IMR-90 (cell line): ENCODE measurements at places on chromosomes 7 and 10.
A peak's percentile ranks its signal among the peaks of the same experiment; 100 is the strongest.

DNA sequence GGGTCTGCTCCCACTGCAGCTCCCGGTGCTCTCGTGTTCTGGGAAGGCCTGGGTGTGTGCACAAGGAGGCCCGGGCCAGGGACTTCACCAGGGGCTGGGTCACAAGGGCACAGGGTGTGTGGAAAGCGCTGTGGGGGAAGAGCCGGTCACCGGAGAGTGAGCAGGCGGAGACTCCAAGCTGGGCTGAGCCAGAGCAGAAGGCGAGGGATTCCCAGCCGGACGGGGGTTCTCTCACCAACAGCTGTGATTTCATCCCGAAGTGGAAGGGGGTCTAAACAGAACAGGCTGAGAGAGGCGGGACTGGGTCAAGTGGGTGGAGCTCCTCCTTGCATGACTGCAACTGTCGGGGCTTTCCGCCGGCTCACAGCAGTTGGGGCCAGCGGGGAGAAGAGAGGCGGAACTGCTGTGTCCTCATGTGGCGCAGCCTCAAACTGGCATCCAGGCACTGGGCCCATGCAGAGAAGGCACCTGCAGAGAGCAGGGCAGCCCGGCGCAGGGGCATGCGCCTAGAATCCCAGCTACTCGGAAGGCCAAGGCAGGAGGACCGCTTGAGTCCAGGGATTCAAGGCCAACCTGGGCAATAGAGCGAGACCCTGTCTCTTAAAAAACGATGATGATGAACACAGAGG lies 7.6 kb upstream of the ORAI2 start:
- no peaks in the 10 kb centered on the region for H3K4me1 ChIP-seq
- no peak overlapping the region for H3K27ac ChIP-seq
- H3K36me3 ChIP-seq = peaks cover 38% of the 10 kb centered on the region
- no peak for DNase-seq

GRCh38 chr7:106064771-106065574 lies 47.1 kb downstream of the SYPL1 start:
- no peak overlapping the region for H3K4me3 ChIP-seq
- no peaks in the 10 kb centered on the region for H3K36me3 ChIP-seq
- no peaks in the 10 kb centered on the region for H3K27me3 ChIP-seq
- DNase-seq = peak; percentile 88

DNA sequence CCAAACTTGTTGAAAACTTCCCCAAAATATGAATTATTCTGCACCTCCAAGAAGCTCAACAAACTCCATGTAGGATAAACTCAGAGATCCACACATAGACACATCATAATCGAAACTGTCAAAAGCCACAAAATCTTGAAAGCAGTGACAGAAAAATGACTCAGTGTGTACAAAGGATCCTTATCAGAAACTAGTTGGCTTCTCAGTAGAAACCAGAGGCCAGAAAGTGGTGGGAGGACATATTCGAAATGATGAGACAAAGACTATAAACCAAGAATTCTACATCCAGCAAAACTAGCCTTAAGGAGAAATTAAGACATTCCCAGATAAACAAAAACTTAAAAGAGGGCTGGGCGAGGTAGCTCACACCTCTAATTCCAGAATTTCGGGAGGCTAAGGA lies 38.5 kb downstream of the MCMBP start:
- peaks cover 51% of the 10 kb centered on the region for H3K36me3 ChIP-seq
- no peak overlapping the region for H3K27ac ChIP-seq
- H3K27me3 ChIP-seq = no peaks in the 10 kb centered on the region
- no peak overlapping the region for H3K4me3 ChIP-seq
- DNase-seq = no peak

- H3K27ac ChIP-seq = no peak overlapping the region
- no peaks in the 10 kb centered on the region for H3K36me3 ChIP-seq
- H3K27me3 ChIP-seq = no peaks in the 10 kb centered on the region
- DNase-seq = no peak
- H3K4me3 ChIP-seq = no peak overlapping the region
Observed at GRCh38 chr7:125934955-125935354, 1005.3 kb upstream of the POT1 start.

GRCh38 chr10:7512487-7512886 lies 101.7 kb upstream of the SFMBT2 start:
- no peaks in the 10 kb centered on the region for H3K36me3 ChIP-seq
- peaks cover 2% of the 10 kb centered on the region; the same call in 1 of the 2 replicates for H3K27me3 ChIP-seq
- H3K27ac ChIP-seq = no peak overlapping the region
- no peaks in the 10 kb centered on the region for H3K4me1 ChIP-seq
- DNase-seq = no peak

DNA sequence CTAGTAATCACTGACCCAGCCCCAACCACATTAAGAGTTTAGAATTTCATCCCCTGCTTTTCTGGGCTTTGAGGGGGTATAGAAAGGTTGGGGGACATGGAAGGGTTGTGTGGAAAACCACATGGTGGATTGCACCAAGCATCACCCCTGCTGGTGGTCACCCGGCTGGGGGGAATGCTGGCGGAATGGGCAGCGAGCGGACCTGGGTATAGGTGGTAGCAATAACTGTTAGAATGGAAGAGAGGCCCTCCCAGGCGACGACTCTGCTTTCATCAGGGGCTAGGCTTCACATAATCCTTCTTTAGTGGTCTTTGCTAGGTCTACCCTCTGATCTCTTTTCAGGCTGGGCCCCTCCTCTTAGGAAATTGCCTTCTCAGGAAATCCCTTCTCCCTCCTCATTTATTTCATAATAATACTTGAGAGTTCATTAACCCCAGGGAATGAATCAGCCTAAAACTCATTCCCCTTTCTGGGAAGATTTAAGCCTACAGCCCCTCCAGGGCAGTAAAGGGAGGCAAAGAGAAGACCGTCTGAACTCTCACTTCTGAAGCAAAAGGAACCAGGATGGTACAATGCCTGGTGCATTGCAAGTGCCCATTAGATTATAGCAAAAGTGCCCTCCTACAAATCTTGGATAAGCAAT lies 90.7 kb upstream of the LEP start:
- no peaks in the 10 kb centered on the region for H3K36me3 ChIP-seq
- H3K4me3 ChIP-seq = no peak overlapping the region
- DNase-seq = no peak
- peaks cover 49% of the 10 kb centered on the region for H3K27me3 ChIP-seq
- no peaks in the 10 kb centered on the region for H3K4me1 ChIP-seq
- no peak overlapping the region for H3K27ac ChIP-seq

DNA sequence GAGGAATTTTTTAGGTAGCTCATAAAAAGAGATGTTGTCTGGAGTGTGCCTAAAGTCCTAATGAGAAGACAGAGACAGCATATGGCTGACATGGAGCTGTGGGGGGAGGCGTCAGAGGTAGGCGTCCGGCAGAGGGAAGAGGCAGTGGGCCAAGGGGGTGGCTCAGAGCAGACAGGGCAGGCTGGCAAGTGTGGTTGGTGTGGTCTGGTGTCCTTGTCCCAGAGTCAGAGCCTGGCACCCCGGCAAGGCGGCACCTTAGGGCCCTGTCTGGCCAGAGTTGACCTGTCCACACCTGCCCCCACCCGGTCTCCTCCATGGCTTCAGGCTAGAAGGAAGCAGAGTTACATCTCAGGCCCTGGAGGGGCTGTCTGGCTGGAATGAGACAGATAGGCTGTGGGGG lies 220.3 kb upstream of the ZNF32 start:
- peak overlapping the region; percentile 87 for H3K27ac ChIP-seq
- DNase-seq = no peak
- no peak overlapping the region for H3K4me3 ChIP-seq

DNA sequence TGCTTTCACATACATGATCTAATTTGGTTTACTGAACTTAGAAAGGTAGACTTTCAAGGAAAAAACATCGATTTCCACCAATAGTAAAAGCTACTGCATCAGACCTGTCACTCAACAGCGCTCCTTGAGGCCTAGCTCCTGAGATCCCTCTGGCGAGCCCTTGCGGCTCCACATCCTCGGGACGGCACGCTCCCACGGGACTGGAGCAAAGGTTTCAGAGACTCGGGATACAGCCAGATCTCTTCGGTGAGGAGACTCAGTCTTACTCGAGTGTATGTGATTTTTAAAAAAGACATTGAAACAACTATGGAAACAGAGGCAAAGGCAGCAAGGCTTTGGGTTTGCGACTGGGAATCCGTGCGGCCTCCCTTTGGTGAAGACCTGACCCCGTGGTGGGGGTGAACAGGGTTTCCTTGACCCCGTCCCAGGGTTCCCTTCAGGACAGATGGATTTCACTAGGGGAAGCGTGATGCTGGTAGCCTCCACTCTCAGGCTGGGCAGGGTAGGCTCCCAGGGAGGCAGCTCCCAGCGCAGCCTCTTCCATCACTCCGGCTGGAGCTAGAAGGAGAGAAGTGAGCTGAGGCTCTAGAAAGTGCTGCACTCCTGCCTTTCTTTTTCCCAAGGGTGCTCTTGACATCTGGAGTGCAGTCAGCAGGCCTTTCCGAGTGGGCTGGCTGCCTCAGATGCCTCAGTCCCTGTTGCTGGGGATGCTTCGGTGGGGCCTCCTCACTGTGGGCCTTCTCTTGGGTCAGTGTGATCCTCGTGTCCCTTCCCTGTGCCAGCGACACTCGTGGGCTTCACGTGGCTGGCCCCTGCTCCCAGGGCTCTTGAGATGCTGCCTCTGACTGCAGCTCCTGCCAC lies 5.8 kb upstream of the ATP6V0E2 start:
- H3K36me3 ChIP-seq = peaks cover 19% of the 10 kb centered on the region
- no peak overlapping the region for H3K27ac ChIP-seq
- no peak overlapping the region for H3K4me3 ChIP-seq

DNA sequence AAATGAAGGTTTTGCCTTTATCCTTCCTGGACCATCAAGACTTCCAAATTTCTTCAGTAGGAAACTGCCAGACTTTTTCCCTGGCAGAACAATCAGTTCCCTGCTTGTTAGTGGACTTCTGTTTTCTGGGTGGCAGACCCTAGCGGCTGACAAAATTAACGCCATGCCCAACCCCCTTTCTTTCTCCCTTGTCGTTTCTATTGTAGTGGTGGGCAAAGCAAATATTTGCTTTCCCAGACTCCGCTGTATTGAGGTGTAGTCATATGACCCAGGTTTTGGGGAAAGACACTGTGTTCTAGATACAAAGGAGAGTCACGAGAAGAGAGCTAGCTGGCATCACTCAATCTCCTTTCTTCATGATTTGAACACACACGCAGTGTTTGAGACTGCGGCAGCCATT lies 7.7 kb downstream of the PON2 start:
- H3K36me3 ChIP-seq = peaks cover 5% of the 10 kb centered on the region
- no peak for DNase-seq
- no peaks in the 10 kb centered on the region; the same call in 1 of the 2 replicates for H3K4me1 ChIP-seq
- H3K27me3 ChIP-seq = no peaks in the 10 kb centered on the region

DNA sequence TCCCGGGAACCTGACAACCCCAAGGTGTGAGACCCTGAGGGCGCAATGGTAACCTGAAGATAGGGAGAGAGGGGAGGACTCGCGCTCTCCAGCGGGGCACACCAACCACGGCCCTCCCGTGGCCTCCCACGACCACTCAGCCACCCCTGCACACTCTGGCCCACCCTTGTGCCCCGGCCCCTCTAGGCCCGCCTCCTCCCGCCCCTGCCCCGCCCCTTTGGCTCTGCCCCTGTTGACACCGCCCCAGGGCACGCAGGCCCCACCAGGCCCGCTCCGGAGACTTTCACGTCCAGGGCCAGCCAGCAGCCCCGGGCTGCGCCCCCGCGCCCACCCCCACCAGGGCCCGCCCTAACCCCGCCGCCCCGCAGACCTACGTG lies 10.9 kb downstream of the ATG9B start:
- peaks cover 10% of the 10 kb centered on the region; the same call in 1 of the 2 replicates for H3K4me1 ChIP-seq
- DNase-seq = no peak
- H3K36me3 ChIP-seq = no peaks in the 10 kb centered on the region
- no peak overlapping the region for H3K4me3 ChIP-seq
- H3K27me3 ChIP-seq = peaks cover 24% of the 10 kb centered on the region
- H3K27ac ChIP-seq = no peak overlapping the region

- H3K4me3 ChIP-seq = no peak overlapping the region
- no peak for DNase-seq
- no peaks in the 10 kb centered on the region for H3K36me3 ChIP-seq
- peaks cover 13% of the 10 kb centered on the region for H3K4me1 ChIP-seq
Observed at GRCh38 chr10:122304054-122304579, 33.0 kb downstream of the BTBD16 start.

GRCh38 chr7:19101909-19102308 lies 15.5 kb downstream of the TWIST1 start:
- no peaks in the 10 kb centered on the region for H3K4me1 ChIP-seq
- no peak overlapping the region for H3K4me3 ChIP-seq
- no peaks in the 10 kb centered on the region for H3K36me3 ChIP-seq
- no peaks in the 10 kb centered on the region for H3K27me3 ChIP-seq
- no peak overlapping the region for H3K27ac ChIP-seq
- DNase-seq = no peak

DNA sequence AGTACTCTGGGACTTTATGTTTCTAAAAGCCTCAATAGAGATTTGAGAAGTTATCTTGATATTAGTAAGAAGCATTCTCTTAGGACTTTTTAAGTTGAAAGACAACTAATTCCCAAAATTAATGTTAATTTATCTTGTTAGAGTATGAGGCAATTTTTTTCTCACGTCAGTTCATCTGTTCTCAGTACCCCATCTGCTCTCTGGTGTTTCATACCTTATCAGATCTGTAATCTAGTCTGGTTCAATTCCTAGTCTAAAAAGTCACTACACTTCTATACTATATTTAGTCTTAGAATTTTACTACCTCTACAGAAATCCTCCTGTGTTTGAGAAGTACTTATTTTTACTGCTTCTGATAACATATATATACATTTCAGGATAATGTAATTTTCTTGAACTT lies 66.1 kb downstream of the LRGUK start:
- H3K4me1 ChIP-seq = no peaks in the 10 kb centered on the region
- no peak overlapping the region for H3K27ac ChIP-seq
- H3K36me3 ChIP-seq = no peaks in the 10 kb centered on the region
